HT1080 (cell line): ENCODE measurements at places on chromosomes 1 and 21. TPM values are rescaled to one million over a fixed set of nuclear protein-coding genes. Genes with fewer than 3 reads are reported as not detected.

LRRC40 gene
- total RNA-seq, result 15.0 and 15.6 TPM in 2 replicates

FRRS1 gene
- total RNA-seq, result 1.9 and 4.0 TPM in 2 replicates

ETV3L gene
- not detected in 2 replicates for total RNA-seq

ECE1 gene
- total RNA-seq, result 66.6 and 72.6 TPM in 2 replicates

KCNE1 gene
- total RNA-seq, result not detected in 2 replicates

GBP5 gene
- 0.13 and 0.18 TPM in 2 replicates for total RNA-seq

APOBEC4 gene
- not detected in 2 replicates for total RNA-seq

TMCC2 gene
- total RNA-seq, result 1.5 and 2.3 TPM in 2 replicates

NEK2 gene
- 37.5 and 50.3 TPM in 2 replicates for total RNA-seq

PYCR2 gene
- total RNA-seq, result 64.1 and 65.9 TPM in 2 replicates

ST6GALNAC3 gene
- 0.03 and 0.10 TPM in 2 replicates for total RNA-seq

TMEM52 gene
- total RNA-seq, result 0.30 and 0.69 TPM in 2 replicates

KCNH1 gene
- total RNA-seq, result 2.4 and 3.1 TPM in 2 replicates

TTC13 gene
- total RNA-seq, result 9.6 and 11.9 TPM in 2 replicates

CLDN14 gene
- total RNA-seq, result 0.13 TPM in 1 of 2 replicates, not detected in the other

RABGAP1L gene
- total RNA-seq, result 8.4 and 9.1 TPM in 2 replicates

LCE2C gene
- not detected in 2 replicates for total RNA-seq

FCRL2 gene
- total RNA-seq, result not detected in 2 replicates

HRNR gene
- not detected in 2 replicates for total RNA-seq

CFAP107 gene
- total RNA-seq, result not detected in 2 replicates

NBPF6 gene
- not detected in 2 replicates for total RNA-seq

MANEAL gene
- 18.6 and 21.6 TPM in 2 replicates for total RNA-seq

S100A16 gene
- total RNA-seq, result 862 and 1,038 TPM in 2 replicates

RCAN3 gene
- total RNA-seq, result 6.5 and 8.8 TPM in 2 replicates
